ENCODE measurements at places on chromosomes 7 and 10.

DNA sequence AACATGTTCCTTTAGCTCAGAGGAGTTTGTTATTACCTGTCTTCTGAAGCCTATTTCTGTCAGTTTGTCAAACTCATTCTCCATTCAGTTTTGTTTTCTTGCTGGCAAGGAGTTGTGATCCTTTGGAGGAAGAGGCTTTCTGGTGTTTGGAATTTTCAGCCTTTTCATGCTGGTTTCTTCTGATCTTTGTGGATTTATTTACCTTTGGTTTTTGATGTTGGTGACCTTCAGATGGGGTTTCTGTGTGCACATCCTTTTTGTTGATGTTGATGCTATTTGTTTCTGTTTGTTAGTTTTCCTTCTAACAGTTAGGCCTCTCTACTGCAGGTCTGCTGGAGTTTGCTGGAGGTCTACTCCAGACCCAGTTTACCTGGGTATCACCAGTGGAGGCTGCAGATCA, 118.6 kb downstream of the PPP1R9A start:
- no peak for DNase-seq

GRCh38 chr7:68694656-68695055, 903.6 kb upstream of the AUTS2 start:
- DNase-seq, result no peak

DNA sequence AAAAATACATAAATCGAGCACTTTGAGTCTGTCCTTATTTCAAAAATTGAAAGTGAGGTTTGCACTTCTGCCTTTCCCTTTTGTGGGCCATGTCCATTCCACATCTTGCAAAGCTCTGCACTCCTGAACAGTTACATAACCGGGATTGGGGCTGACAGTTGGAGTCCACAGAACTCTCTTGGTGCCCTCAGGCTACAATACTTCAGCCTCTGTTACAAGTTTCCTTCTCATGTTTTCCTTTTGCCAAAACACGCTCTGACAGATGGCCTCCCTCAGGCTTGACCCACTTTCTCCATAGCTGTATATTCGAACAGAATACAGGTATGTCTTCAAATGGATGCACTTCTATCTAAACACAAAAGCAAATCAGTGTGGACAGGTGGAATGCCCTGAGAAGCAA, 335.9 kb downstream of the WDR37 start:
- DNase-seq, result no peak

DNA sequence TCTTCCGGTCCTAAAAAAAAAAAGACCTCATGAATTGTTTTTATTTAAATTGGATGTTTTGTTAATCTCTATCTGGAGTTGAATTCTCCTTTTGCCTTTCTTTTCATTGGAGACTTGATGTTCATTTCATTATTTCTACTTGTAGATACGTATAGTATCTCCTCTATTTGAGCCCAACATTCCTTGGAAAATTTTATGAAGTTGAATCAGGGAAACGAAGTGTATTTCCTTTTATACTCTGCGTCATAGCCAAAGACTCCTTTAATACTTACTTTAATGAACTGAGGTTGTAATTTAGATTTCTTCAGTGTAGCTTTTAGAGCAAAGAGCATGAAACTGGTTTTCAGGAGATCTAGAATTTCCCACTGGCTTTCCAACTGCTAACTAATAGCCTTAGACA, 132.4 kb downstream of the KIAA1217 start:
- no peak for DNase-seq
